ENCODE measurements at places on chromosomes 5 and 9. TPM values are rescaled to one million over a fixed set of nuclear protein-coding genes. Genes with fewer than 3 reads are reported as not detected.

DNA sequence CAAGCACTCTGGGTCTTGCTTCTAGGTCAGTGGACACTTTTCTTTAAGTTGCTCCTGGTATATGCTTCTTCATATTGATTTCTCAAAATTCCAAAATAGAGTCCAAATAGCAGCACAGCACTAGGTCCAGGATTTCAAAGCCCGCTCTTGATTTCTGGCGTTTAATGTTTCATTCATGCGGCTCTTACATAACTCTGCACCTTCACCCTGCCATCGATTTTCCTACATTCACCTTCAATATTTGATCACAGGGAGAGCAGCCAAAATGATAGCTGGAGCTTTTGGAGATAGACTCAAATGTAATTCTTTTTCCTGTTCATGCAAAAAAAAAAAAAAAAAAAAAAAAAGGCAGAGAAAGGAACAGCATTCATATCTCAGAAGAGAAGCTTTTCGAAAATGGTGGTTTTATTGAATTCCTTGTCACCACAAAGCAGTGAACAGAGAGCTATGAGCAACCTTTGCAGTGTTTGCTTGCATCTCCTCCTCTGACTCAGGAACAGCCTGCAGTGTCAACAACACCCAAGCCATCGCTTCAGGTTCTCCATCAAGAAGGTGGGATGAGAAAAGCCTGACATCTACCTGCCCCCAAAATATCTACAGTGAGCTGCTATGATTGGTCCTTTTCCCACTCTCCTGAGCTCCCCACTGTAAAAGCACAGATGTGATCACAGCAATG is 97.8 kb downstream of the MED10 start:
- peaks cover 2% of the 10 kb centered on the region for H3K27me3 ChIP-seq
- H3K4me1 ChIP-seq: no peaks in the 10 kb centered on the region
- H3K27ac ChIP-seq: no peak overlapping the region
- no peaks in the 10 kb centered on the region for H3K36me3 ChIP-seq
- no peak overlapping the region for H3K4me3 ChIP-seq

DNA sequence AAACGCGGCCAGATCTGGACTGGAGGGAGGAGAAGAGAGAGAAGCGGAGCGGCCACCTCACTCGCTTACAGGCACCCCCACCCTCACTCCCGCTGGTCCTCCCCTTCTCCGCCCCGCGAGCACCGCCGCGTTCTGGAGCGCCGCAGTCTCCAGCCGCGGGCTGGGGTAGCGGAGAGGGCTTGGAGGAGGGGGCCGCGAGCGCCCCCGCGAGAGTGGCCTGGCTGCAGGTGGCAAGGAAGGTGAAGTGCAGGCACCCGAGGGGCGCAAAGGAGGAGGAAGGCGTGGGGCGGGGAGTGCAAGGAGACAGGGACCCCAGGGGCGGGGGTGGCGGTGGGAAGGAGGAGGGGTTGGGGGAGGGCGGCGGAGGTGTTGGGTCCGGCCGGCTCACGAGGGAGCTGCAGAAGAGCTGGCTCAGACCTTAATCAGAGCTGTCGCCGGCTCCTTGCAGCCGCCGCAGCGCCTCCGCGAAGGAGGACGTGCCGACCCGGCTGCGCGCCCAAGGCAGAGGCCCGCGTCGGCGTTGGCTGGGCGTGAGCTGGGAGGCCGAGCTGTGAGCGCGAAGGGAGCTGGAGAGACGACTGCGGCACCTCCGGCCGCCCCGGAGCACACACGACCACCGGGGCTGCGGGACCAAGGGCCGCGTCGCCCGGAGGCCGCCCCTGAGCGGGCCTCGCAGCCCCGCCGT is at the start of gene DMRT3:
Gene DMRT3, plus strand, starts transcription at position 398 of the 685 bp plus-strand sequence. CDS start 347 bp downstream, outside the sequence.
- H3K4me1 ChIP-seq: peaks cover 7% of the 10 kb centered on the region
- DNase-seq: no peak
- peaks cover 6% of the 10 kb centered on the region for H3K36me3 ChIP-seq
- no peak within 1 kb of the TSS for H3K4me3 ChIP-seq
- peak within 1 kb of the TSS; percentile 71 for H3K27ac ChIP-seq

DNA sequence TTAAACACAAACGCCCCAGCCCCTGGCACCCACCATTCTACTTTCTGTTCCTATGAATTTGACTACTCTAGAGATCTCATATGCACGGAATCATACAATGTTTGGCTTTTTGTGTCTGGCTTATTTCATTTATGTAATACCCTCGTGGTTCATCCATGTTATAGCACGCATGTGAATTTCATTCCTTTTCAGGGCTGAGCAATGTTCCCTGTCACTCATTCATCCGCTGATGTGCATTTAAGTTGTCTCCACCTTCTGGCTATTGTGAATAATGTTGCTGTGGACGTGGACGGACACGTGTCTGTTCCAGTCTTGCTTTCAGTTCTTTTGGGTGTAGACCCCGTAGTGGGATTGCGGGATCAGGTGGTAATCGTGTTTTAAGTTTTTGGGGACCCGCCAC is 79.9 kb upstream of the BARHL1 start:
- no peaks in the 10 kb centered on the region for H3K36me3 ChIP-seq
- H3K27ac ChIP-seq: no peak overlapping the region
- no peak for DNase-seq
- no peak overlapping the region for H3K4me3 ChIP-seq

- H3K27ac ChIP-seq: no peak overlapping the region
- H3K36me3 ChIP-seq: no peaks in the 10 kb centered on the region
- H3K4me1 ChIP-seq: no peaks in the 10 kb centered on the region
- no peak for DNase-seq
These were observed 383.9 kb downstream of the TLR4 start for GRCh38 chr9:118088090-118088489.

The GRHPR gene
- total RNA-seq: 74.8 TPM

GRCh38 chr5:2913281-2913680 is 161.8 kb upstream of the IRX2 start:
- DNase-seq: no peak
- no peak overlapping the region for H3K27ac ChIP-seq
- H3K36me3 ChIP-seq: no peaks in the 10 kb centered on the region
- no peaks in the 10 kb centered on the region for H3K27me3 ChIP-seq
- no peak overlapping the region for H3K4me3 ChIP-seq
- no peaks in the 10 kb centered on the region for H3K4me1 ChIP-seq

GRCh38 chr9:9754186-9754585 is 858.6 kb downstream of the PTPRD start:
- no peak overlapping the region for H3K4me3 ChIP-seq
- H3K27ac ChIP-seq: no peak overlapping the region
- H3K4me1 ChIP-seq: no peaks in the 10 kb centered on the region
- no peaks in the 10 kb centered on the region for H3K36me3 ChIP-seq
- no peaks in the 10 kb centered on the region for H3K27me3 ChIP-seq

The SUSD3 gene
- 31.7 TPM for total RNA-seq

DNA sequence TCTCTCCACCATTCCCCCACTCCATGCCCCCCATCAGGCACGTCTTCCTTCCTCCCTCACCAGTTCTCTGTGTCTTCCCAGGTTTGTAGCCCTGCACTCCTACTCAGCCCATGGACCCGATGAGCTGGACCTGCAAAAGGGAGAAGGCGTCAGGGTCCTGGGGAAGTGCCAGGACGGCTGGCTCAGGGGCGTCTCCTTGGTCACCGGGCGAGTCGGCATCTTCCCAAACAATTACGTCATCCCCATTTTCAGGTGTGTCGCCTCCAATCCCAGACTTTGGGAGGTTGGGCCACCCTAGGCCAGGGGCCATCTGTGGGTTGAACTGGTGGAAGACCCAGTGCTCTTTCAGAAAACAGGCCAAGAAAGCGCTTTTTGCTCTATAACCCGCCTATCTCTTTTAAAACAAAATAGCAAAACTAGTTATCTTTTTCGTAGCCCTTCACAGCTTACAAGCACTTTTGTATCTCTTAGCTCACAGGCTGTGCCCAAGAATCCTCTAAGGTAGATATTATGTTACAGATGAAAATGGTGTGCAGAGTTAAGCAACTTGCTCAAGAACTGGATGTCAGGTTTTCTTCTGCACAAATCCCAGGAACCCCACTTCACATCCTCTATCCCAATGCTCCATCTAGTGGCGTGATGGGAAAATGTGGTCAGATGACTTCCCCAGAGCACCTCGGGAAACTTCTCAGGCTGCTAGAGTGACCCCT is 56.2 kb downstream of the PLAC8L1 start:
- H3K27ac ChIP-seq: no peak overlapping the region
- no peak overlapping the region for H3K4me3 ChIP-seq
- no peak for DNase-seq
- H3K4me1 ChIP-seq: no peaks in the 10 kb centered on the region

- no peak for DNase-seq
- H3K27me3 ChIP-seq: peaks cover 37% of the 10 kb centered on the region
- H3K4me1 ChIP-seq: no peaks in the 10 kb centered on the region
- H3K4me3 ChIP-seq: no peak overlapping the region
- H3K36me3 ChIP-seq: no peaks in the 10 kb centered on the region
These were observed 10.7 kb upstream of the CERCAM start for GRCh38 chr9:128409978-128410377.

GRCh38 chr5:62718324-62718723 is 139.7 kb downstream of the LRRC70 start:
- peaks cover 21% of the 10 kb centered on the region for H3K27me3 ChIP-seq
- H3K27ac ChIP-seq: no peak overlapping the region
- DNase-seq: no peak
- no peak overlapping the region for H3K4me3 ChIP-seq

All from activated T-helper 1 cell treated with anti-CD3 and anti-CD28 coated beads, Interleukin-12 subunit alpha, Interleukin-12 subunit beta, Interleukin-2, Interleukin-4 antibody, amounts not matched to agents 30 ng/mL and 10 ng/mL and 1 ng/mL, durations not matched to agents 14 hours and 24 hours and 36 hours (primary cell).